SK-N-SH (cell line): ENCODE measurements at places on chromosomes 1 and 21.
A peak's percentile ranks its signal among the peaks of the same experiment; 100 is the strongest.

DNA sequence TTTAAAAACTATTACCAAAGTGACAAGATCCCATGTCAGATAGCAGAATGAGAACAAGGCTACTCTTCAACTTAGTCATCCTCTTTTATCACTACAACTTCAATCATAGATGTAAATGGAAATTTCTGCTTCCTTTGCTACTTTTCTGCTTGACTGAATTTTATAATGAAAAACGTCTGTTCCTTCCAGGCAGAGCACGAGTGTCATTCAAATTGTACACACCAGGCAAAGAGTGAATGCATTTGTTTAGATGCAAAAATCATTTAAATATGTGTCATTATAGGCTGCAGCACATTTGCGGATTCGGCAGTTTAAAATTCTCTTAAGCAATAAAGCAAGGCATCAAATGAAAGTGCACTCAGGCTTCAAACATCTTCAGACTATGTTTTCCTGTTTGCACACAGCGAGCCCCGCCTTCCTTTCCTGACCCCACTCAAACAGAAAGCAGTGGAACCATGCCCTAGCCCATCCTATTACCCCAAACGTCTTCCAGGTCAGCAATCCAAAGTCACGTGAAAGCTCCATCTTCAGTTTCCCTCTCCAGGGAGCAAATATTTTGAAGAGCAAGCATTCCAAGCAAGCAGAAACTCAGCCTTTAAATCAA, 99.6 kb downstream of the APP start:
- DNase-seq: peak; percentile 28

- DNase-seq: no peak
Observed at GRCh38 chr1:229086091-229086490, 184.8 kb upstream of the RAB4A start.

DNA sequence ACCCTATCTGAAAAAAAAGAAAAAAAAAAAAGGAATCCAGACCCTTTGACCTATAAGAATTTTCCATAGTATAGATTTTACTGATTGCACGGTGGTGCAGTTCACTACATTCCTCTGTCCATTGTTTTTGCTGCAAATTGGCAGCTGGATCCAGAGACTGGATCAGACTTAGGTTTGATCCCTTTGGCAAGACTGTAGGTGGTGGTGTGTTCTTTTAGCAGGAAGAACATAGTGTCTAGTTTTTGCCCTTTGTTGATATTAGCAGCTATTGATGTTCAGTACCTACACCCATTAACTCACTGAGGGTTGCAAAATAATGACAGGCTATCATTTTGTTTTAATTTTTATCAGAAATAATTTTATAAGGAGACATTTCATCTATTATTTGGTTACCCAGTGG, 37.1 kb downstream of the OSBPL9 start:
- no peak for DNase-seq

DNA sequence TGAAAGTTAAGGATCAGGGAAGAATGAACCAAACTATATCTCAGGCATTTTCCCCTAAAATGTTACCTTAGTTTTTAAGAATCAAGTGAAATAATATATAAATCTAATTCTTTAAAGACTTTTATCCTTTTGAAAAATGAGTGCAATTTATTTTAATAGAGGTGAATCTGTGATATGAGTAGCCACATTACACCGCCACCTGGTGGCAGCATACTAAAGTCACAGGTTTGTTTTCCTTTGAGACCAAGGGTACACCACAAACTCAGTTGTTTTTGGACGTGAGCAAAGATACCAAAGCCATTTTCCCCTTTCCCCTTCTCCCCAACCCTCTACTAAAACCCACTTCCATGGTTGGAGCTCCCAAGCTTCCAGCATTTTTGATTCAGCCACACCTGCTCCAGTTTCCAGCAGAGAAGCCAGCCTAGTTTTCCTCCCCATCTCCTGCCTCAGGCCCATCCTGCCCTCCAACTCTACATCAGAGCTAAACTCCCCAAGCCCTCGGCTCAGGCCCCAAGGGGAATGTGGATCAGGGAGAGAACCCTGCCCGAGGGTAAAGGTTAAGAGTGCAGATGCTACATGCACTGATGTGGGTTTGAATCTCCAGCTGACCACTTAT, 22.9 kb upstream of the LDLRAP1 start:
- DNase-seq: peak; percentile 70

DNA sequence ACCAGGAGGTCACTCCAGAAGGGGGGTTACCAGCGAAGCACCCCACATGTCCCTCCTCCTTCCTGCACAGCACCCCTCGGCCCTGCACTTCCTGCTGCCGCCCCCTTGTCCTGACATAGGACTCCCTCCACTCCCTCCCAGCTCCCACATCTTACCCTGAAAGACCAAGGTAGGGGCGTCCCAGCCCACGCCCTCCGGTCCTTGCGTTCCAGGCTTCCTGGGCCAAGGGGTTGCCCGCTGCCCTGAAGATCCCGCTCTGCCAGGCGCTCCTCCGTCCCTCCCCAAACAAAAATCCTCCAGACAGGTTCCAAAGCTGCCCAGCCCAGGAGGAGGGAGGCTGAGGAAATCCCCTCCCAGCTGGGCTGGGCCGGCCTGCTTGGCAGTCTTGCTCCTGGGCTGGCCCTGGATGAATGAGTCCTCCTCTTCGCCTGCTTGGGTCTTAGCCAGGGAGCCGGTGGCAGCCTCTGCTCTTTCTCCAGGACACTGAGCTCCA, at the start of gene RHBDL2:
Gene RHBDL2, minus strand, starts transcription at position 304 of the 493 bp plus-strand sequence. CDS start 22,618 bp downstream, outside the sequence.
- DNase-seq: peak; percentile 7

DNA sequence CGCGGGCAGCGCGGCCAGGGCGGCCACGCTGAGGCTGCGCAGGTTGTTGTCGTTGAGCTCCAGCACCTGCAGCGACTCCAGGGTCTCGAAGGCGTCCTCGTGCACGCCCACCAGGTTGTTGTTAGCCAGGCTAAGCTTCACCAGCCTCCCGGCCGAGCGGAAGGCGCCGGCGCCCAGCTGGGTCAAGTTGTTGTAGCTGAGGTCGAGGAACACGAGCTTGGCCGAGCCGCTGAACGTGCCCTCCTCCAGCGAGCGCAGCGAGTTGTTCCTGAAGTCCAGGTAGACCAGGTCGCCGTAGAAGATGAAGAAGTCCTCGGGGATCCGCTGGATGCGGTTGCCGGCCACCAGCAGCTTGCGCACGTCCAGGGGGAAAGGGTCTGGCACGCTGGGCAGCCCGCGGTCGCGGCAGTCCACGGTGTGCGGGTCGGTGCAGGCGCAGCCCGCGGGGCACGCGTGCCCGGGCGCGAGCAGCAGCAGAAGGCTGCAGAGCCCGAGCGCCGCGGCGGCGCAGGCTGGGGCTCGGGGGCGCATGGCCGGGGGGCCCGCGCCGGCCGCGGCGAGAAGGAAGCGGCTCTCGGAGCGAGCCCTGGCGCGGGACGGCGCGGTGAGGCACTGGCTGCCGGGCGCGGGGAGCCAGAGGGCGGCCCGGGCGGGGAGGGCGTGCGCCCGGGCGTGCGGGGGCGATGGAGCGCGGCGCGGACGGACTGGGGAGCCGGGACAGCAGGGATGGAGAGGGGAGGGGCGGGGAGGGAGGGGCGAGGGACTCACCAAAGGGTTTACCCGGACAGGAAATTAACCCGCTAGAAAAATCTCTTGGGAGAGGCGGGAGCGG, 524 bp downstream of the LRRC38 start:
- DNase-seq: no peak

- no peak for DNase-seq
Observed at GRCh38 chr1:18603212-18603852, 27.3 kb upstream of the PAX7 start.

GRCh38 chr1:118204648-118205047, 19.6 kb upstream of the SPAG17 start:
- no peak for DNase-seq
